ENCODE measurements at places on chromosomes 7 and 10. TPM values are rescaled to one million over a fixed set of nuclear protein-coding genes. Genes with fewer than 3 reads are reported as not detected.

The ZNF425 gene
- 0.73 TPM for total RNA-seq

DNA sequence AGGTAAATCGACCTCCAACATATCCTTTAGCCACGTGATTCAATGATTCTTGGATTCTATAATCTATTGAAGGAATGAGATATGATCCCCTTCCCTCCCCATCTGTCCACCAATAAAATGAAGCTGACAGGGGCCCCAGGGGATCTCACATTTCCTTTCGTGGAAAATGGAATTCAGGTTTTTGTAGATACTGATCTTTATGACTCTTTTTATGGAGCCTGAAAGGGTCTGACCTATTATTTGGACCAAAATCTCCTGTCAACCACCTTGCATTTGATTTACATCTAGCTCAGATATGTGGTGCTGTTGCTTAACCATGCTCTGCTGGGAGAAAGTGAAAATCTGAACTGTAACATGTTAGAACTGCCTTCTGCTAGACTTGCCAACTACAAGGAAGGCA, 234.0 kb upstream of the CXCL12 start:
- H3K27ac ChIP-seq, result no peak overlapping the region
- DNase-seq, result no peak
- H3K4me1 ChIP-seq, result no peaks in the 10 kb centered on the region
- no peak overlapping the region for H3K4me3 ChIP-seq
- H3K36me3 ChIP-seq, result no peaks in the 10 kb centered on the region

The TMEM178B gene
- total RNA-seq, result not detected

GRCh38 chr7:155533827-155534690, 12.3 kb downstream of the CNPY1 start:
- no peak overlapping the region for H3K4me3 ChIP-seq
- no peak overlapping the region for H3K27ac ChIP-seq
- no peak for DNase-seq
- H3K27me3 ChIP-seq, result peaks cover 30% of the 10 kb centered on the region
- peaks cover 14% of the 10 kb centered on the region for H3K4me1 ChIP-seq
- no peaks in the 10 kb centered on the region for H3K36me3 ChIP-seq

DNA sequence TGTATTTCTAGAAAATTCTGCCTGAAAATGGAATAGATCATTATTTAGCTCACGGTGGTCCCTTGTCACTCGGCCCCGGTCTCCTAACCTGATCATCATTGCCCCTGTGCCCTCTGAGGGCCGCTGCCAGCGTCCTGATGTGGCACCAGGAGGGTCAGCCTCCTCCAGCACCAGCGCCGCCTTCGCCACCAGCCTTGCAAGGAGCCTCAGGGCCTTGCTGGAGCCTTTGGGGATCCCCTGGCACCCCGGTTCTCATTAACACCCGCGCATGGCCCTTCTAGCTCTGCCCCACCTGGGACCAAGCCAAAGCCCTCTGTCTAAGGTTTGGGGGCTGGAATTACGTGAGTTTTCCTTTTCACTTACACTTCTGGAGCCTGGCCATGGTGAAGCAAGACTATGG, 282.5 kb upstream of the ADARB2 start:
- H3K27me3 ChIP-seq, result peaks cover 7% of the 10 kb centered on the region
- no peaks in the 10 kb centered on the region for H3K4me1 ChIP-seq
- H3K27ac ChIP-seq, result no peak overlapping the region
